ENCODE measurements at places on chromosomes 1 and 21. TPM values are rescaled to one million over a fixed set of nuclear protein-coding genes. Genes with fewer than 3 reads are reported as not detected.

DNA sequence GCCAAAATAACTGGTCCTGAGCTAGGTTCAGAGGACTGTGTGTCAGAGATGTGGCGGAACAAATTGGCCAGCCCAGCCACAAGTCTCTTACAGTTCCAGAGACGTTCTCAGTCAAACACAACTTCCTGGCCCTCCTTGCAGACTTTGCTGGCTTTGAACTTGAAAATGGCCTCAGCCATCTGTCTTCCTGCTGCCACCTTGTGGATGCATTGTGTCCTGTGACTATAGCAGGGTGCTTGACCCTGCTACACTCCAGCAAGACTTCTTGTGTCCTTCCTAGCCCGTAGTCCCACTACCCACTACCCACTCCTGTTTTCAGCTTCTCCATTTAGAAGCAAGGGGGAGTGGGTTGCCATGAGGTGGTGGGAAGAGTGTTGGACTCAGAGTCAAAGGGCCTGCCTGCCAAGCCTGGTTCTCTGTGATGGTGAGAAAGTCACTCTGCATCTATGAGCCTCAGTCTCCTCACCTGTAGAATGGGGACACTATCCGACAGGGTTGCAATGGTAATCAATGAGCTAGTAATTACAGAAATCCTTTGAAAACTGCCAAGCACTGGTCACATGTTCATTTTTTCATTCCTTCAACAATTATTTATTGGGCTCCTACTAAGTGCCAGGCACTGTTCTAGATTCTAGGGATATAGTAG, 109.9 kb downstream of the IGSF21 start:
- peak; percentile 39 for DNase-seq
- no peaks in the 10 kb centered on the region for H3K36me3 ChIP-seq
- no peak overlapping the region for H3K4me3 ChIP-seq
- H3K27ac ChIP-seq, result no peak overlapping the region
- peaks cover 16% of the 10 kb centered on the region for H3K27me3 ChIP-seq

TNNI3K gene
- total RNA-seq, result not detected

GRCh38 chr1:9281071-9281827, 11.4 kb upstream of the SPSB1 start:
- peak overlapping the region; percentile 80 for H3K27ac ChIP-seq
- no peak for DNase-seq
- no peaks in the 10 kb centered on the region for H3K36me3 ChIP-seq
- peaks cover 36% of the 10 kb centered on the region for H3K4me1 ChIP-seq
- no peaks in the 10 kb centered on the region for H3K27me3 ChIP-seq

DNA sequence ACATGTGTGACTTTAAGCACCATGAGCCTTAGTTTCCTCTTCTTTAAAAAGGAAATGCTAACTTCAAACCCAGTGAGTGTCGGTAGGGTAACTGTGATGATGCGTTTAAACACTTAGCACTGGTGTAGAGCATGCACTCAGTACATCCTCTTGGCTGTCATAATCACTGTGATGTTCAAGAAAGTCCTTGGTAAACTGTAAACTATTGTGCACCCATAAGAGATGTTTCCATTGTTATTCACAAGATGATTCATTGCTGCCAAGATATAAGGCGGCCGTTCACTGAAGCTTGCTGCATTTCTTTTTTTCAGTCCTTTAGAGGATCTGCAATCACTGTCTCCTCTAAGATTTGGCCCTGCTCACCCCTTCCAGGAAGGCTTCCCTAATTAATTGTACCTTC, 61.8 kb upstream of the DAB1 start:
- H3K4me1 ChIP-seq, result peaks cover 11% of the 10 kb centered on the region
- peak; percentile 2 for DNase-seq
- no peaks in the 10 kb centered on the region for H3K27me3 ChIP-seq
- H3K4me3 ChIP-seq, result no peak overlapping the region

DNA sequence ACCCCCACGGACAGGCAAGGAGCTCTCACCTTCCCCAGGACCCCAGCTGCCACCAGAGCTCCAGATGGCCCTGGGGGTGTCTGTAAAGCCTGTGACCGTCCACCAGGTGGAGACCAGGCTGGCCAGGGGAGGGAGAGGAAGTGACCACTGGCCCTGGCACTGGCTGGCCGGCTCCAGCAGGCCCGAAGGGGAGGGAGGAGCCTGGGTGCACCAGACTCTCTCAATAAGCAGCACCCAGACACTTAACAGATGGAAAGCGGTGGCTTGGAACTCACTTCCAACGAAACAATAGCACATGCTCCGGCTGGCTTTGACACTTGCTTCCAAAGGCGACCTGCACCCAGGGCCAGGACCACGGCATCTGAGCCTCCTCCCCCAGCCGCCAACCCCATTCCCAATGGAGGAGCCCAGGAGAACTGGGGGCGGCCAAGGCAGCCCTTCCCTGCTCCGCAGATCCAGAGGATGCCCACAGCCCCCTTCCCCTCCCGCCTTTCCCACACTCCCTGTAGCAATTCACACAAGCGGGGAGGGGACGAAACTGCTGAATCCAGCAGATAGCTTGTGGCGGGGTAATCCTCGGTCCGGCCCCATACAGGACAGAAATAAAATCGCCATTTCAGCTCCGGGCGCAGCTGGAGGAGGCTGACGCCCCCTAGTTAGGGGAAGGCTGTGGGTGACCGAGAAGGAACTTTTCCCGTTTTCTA, 742 bp upstream of the PDE9A start:
- no peak overlapping the region for H3K27ac ChIP-seq
- H3K4me1 ChIP-seq, result peaks cover 23% of the 10 kb centered on the region
- H3K4me3 ChIP-seq, result no peak overlapping the region
- no peaks in the 10 kb centered on the region for H3K36me3 ChIP-seq
- peaks cover 67% of the 10 kb centered on the region for H3K27me3 ChIP-seq
- peak; percentile 41 for DNase-seq
